ENCODE measurements at places on chromosomes 3 and 15.

DNA sequence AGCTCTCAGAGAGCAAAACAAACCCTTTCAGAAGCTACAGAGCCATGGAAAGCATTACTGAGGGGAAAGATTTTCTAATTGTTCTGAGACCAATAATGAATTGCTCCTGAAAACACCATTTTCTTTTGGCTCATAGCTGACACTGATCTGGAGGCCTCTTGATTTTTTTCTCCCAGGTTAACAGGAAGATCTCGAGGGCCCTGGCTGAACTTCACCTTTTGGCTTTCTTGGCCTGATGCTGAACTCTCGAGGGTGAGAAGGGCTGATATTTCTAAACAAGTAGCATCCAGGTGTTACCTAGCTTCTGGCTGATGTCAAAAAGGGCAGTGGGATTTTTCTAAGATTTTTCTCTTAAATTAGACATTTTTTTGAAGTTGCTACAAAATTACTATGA, 19.9 kb upstream of the NFKBIZ start:
- no peak for DNase-seq

DNA sequence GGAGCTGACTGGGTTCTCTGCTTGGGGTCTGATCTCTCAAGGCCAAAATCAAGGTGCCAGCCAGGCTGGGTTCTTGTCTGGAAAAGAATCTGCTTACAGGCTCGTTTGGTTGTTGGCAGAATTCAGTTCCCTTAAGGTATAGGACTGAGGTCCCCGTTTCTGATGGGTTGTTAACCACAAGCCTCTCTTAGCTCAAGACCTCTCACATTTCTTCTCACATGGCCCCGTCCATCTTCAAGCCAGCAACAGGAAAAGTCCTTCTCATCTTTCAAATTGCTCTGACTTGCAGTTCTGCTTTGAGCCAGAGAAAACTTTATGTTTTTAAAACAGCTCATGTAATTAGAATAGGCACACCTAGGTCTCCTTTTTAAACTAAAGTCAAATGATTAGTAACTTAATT, 20.4 kb downstream of the UACA start:
- DNase-seq: peak; percentile 83

DNA sequence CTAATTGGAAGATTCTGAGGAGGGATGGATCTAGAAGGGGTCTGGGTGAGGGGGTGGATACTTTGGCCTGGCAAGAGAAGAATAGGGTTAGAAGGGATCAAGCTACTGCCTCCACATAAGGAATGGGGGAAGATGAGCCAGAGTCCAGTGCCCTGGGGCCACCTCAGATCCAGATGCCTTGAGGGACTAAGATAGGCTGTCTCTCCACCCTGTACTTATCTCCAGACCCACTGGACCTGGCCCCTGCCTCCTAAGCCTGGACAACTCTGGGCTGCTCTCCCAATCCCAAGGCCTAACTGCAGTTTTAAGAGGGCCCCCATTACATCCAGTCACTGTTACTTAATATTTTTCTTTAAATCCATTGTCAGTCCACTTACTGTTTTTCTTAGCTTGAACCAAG, 2.0 kb downstream of the DVL3 start:
- no peak for DNase-seq

DNA sequence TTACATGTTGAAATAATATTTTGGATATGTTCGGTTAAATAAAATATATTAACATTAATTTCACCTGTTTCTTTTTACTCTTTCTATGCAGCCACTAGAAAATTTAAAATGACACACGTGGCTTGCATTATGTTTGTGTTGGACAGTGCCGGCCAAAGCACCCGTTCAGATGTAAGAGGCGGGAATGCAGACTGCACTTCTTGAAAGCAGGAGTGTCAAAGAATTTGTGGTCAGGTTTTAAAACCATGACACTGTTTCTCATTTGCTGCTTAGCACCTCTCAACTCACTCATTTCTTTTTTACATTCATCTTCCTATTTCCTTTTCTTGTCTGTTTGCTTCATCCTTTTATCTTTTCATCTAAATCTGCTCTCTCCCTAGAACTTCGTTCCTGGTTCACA, 35.3 kb upstream of the MINAR1 start:
- DNase-seq: no peak

DNA sequence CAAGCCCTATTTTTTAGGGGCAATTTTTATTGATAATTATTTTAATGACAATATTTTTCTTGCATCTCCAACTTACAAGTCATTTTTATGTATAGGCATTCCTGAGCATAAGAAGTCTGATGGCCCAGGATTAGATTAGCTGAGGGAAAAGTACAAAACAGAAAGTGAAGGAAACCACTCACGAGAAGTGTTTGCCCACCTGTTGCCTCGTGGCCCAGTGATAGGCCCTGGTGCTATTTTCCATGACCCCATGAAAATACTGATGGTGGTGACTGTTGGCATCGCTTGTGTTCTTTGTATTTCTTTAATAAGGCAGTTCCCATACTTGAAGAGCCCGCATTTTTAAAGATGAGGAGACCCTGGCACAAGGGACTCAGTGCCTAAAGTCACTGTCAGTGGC, 7.9 kb upstream of the LMCD1 start:
- no peak for DNase-seq

- no peak for DNase-seq
These were observed 36.0 kb downstream of the LEO1 start for GRCh38 chr15:51935466-51936104.

DNA sequence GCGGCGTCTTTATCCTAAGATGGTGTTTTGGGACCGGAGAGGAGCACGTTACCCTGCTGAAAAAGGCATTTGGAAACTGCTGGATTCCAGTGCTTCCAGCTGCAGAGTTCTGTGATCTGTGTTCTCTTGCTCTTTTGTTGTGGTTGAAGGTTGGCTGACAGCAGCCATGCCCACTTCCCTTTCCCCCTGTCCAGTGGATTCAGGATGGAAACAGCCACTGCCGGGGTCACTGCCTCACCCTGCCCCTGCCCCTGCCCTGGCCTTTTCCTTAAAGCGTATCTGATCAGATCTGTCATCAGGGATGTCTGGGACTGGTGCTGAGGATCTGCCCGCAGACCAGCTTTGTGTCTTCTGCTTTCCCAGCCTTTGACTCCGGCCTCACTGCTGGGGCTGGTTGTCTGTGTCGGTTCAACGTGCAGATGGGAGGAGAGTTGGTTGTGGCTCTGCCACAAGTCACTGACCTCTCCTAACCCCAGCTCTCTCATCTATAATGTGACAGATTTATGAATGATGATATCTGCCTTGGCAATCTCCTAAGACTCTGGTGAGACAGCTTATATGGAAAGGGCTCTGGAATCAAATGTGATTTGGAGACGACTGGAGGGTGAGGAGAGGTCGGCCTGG, 219.4 kb upstream of the BHLHE40 start:
- no peak for DNase-seq

- DNase-seq: no peak
These were observed 10.6 kb downstream of the PSMA4 start for GRCh38 chr15:78550815-78551214.

DNA sequence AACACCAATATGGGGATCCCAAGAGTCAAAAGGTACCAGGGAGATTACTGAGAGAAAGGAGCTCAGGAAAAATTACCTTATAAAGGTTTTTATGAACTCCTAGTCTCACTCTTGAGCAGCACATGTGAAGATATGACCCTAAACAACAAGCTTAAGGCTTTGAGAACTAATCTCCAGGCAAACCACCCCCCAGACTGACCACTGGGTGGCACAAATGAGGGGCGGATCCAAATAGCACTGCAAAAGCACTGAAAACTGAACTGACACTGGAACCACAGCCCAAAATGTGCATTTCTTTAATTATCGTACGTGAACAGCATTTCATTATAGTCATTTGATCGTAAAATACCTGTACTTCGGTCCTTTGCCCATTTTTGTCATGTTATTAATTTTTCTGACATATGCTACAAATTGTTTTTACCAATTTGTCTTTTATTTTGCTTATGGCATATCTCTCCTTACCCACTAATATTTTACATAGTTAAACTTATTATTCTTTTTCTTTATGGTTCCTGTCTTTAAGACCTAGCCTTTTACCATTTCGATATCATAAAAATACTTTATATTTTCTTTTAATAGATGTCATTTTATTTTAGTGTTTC, 31.5 kb upstream of the TFDP2 start:
- peak; percentile 7 for DNase-seq

GRCh38 chr3:72682936-72683452, 165.3 kb downstream of the SHQ1 start:
- DNase-seq: no peak

GRCh38 chr15:78392430-78392829, 45.6 kb upstream of the IREB2 start:
- no peak for DNase-seq

DNA sequence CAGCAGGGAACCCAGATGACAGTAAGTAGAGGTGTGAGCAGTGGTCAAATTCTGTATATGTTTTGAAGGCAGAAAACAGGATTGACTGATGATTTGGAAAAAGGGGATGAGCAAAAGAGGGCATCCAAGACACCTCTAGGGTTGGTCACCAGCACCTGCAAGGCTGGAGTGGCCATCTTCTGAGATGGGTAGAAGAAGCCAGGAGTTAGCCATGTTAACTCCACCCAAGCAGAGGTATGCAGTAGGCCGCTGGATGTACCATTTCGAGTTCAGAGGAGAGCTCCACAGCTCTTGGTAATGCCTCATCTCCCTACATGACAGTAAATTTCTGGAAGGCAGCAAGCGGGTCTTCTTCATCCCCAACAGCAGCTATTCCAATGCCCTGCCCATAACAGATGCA, 7.0 kb downstream of the RFTN1 start:
- DNase-seq: no peak

- peak; percentile 87 for DNase-seq
These were observed 305.9 kb downstream of the CACNA2D3 start for GRCh38 chr3:54427941-54428871.

DNA sequence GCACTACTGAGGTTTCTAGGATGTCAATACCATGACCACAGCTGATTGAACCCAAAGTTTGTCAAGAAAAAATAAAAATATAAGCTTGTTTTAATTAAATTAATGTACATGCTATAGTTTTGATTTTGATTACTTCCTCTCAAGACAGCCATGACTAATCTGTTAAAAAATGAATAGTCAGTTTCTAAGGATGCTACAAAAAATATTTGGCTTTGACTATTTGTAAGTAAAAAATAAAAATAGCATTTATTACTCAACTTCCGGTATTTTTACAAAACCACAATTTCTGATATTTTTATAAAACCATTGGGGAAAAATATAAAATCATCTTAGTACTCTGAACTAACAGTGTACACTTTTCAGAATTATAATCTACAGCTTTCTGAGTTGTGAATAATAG, 12.1 kb upstream of the TEX9 start:
- no peak for DNase-seq

GRCh38 chr15:52751522-52751921, 38.6 kb downstream of the ONECUT1 start:
- DNase-seq: no peak

DNA sequence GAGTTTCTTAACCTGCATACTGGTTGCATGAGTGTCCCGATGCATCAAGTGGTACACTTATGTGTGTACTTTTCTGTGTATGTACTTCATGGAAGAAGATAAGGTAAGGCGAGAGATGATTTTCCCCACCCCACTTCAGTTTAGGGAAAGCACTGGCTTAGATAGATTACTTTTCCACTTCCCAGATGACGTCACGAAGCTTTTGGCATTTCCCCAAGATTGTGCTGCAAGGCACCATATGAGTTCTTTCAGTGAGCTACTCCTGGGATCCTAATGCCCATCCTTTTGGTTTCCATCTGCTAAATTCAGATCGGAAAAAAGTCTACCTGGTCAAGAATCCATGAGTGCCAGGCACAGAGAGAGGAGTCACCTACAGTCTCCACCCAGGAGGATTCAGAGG, 4.5 kb downstream of the IL17RB start:
- DNase-seq: peak; percentile 48

DNA sequence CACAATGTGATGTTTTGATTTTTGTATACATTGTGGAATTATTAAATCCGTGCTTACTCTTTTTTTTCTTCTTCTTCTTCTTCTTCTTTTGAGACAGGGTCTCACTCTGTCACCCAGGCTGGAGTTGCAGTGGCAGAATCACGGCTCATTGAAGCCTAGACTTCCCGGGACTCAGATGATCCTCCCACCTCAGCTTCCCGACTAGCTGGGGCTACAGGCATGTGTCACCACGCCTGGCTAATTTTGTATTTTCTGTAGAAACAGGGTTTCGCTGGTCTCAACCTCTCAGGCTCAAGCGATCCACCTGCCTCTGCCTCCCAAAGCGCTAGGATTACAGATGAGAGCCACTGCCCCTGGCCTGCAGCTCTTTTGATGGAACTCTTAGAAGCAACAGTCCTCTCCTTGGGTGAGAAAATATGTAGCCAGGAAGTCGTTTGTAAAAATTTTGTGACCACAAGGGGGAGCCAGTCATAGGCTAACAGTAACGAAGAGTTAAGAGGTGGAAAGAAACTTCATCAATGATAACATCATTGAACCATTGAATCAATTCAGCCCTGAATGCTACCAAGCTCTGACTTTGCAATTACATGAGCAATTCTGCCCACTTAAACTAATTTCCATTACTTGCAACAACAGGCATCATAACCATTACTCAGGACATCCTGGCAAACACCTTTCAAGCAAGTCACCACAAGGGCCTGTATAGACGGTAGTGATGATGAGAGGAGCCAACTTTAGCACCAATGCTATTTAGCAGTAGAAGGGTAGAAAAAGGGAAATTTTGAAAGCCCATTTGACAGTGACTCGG, 16.7 kb upstream of the CMTM7 start:
- DNase-seq: peak; percentile 80

GRCh38 chr3:147836330-147836729, 427.2 kb downstream of the ZIC1 start:
- DNase-seq: no peak

DNA sequence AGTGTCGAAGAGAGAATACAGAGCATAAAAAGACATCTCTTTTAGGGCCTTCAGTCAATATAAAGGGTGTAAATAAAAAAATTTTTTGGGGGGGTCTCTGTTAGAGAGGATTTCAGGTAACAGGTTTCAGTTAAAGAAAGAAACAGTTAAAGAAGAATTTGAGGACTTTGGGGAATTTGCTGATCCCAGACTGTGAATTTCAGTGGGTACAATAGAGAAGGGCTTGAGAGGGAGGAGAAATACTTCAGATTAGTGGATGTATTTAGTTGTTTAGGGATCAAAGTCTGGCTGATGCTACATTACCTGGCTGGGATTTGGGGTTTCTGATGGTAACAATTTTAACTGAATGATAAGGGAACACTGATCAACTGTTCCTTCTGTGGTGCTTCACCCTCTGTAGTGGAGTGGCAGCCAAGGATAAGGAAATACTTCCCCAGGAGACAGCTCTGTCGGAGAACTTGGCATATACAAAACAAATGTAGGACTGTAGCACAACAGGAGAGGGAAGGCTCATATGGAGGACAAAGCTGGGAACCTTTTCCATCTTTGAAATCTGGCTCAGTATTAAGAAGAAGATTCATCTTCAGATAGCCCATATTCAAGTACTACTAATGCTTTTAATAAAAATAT, 79.2 kb downstream of the MEF2A start:
- DNase-seq: no peak

Data from muscle of leg (tissue), 16 donors.